ENCODE measurements at places on chromosomes 2 and 18.

DNA sequence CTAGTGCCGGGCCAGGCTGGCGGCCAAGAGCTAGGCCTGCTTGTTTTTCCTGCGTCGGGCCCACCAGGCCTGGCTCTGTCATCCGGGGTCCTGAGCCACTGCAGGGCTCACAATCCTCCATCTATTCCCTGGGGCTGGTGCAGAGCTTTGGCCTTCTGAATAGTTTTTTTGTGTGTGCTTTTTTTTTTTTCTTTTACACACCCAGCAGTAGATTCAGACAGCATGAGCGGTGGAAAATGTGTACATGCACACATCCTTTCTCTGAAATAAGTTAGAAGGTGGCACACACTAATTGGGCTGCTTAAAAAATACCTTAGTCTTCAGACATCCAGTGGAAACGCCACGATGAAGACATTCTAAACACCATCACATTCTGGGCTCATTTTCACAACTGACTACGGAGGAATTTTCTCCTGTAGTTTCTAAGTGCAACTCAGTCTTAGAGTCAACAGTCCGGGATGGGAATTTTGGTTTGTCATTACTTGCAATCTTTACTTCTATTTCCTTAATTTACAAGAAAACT lies 6.1 kb downstream of the ZFP36L2 start:
- no peak for DNase-seq

DNA sequence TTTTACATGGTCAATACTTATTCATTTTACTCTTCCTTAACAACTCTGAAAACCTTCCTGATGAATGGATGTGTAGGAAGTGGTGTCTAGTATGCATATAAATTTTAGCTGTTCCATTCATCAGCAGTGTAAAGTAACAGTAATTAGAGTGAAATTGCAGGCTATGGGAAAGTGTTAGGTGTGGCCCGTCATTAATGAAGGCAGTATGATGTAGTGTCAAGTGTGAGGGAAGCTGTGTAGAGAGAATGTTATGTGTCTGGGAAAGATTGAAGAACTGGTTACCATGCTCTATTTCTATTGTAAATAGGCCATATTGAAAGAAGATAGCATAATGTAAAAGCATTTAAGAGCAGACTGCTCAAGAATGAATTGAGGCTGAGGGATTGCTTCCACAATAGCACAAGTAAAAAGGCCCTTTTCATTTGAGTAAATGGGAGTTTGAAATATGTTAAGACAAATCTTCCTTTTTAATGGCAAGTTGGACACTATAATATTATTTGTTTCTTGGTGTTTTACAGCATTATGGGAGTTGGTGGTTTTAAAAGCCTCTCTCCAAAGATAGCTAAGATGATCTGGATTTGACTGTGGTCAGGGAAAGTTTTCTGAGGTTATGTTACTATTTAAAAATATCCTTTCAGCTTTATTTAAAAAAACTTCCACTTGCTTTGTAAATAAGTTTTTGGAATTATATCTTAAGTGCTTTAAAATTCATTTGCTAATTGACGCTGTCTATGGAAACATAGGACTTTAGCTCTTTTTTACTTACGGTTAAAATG lies 401.0 kb upstream of the ZEB2 start:
- no peak for DNase-seq

DNA sequence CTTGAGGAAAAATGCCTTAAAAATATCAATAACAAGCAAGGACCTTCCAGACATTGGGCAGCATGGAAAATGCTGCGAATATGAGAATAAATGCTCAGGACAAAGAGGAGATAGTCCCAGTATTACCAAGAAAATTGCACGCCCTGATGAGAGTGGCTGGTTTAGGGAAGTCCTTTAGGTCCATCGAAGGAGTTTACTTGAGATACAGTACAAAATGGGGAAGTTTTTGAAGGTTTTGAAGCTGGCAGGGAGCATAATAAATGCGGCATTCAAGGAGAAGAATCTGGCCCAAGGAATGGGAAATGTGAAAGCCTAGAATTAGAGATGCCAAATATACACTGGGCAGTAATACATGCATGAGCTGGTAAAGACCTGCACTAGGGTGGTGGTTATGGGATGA lies 90.2 kb upstream of the SPATS2L start:
- no peak for DNase-seq

GRCh38 chr2:45439788-45440773 lies 171.0 kb downstream of the SRBD1 start:
- DNase-seq: no peak

DNA sequence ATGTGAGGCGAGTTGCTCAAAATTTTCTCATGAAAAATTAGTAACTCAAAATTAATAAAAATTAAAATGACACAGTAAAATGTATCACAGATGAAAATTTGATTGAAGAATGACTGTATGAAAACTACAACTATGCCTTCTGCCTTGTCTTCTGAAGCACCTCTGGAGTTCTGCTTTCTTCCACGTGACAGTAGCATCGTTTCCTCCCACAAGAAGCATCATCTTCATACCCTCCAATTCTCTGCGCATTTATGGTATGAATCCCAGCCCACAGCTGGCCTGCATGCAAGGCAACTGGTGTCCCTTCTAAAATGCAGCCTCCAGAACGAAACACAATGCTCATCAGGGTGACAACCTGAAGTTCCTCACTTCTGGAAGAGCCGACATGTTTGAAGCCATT lies 189.9 kb downstream of the MYO1B start:
- no peak for DNase-seq

DNA sequence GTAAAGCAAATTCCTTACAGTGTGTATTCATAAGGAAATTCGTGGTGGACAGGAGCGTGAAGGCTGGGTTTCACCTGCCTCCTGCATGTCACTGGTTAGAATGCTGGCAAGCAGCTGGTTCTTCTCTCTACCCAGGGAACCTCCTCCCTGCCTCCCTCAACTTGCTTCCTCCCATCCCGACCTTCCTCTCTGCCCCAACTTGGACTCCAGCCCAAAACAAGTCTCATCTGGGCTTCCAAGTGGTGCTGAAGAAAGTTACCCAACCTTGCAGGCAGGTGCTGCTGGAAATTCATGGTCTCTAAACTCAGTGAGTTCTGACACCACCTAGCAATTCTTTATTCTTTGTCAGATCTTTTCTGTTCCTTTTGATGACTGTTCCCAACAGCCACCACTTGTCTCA lies 184.5 kb downstream of the BCL2 start:
- no peak for DNase-seq

DNA sequence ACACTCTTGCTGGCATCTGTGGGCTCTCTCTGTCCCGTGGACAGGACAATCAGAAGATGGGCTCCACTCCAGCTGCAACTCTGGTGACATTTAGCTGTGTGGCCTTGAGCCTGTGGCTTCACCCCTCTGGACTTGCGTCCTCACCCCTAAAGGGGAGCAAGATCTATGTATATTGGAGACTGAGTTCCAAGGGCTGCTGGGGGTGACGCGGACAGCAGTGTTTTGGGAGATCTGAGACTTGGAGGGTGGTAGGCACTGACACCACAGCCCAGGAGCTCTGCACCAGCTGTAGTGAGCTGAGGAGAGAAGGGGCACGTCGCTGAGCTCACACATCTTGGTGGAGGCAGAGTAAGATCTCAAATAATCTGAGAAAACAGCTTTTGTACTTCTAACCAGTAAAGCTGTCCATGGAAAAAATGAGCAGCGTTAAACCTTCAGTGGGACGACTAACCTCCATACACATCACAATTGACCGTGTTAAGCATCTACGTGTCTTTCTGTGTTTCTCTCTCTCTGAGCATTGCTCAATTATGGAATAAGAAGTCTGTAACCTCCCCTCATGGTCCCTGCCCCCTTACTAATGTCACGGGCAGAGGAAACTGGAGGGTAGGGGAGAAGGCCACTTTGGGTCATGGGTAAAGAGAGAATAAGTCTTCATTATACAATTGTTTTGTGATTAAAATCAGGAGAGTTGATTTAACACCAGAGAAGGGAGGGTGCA lies 85.8 kb downstream of the SH3RF3 start:
- DNase-seq: no peak

DNA sequence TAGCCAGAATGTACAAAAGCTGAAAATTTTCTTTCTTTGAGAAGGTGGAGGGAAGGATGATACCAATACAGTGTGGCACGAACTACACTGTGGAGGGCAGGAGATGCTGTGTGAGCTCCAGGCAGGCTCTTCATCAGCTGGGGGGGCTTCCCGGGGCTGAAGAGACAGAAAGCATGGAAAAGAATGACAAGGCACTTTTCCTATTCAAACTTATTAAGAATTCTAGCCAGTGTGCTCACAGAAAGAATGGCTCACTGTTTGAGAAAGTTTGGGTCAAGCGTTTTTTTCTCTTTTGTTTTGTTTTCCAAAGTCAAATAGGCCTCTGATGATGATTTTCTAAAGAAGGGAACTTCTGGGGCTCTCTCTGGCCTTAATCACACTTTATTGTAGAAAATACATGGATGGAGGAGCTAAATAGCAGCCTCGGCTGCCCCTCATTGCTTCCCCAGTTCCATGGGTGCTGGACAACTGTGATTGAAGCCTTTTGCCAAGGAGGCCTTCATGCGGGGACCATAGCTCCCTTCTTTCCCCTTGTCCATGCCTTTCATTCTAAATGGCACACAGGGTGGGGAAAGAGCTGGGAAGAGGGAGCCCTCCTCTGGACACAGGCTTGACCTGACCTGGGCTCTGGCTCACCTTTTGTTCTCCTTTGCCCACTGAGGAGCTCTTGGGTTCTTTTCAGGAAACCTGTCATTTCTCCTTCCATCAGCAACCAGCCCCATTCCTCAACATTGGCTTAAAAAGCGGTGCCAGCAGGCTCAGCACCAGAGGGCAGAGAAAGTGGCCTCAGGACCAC lies 130.6 kb downstream of the TDRD15 start:
- DNase-seq: no peak

- no peak for DNase-seq
Measured at GRCh38 chr2:30095402-30095801, 51.4 kb upstream of the YPEL5 start.

GRCh38 chr2:166539340-166540162 lies 45.5 kb upstream of the SCN7A start:
- peak; percentile 20 for DNase-seq

DNA sequence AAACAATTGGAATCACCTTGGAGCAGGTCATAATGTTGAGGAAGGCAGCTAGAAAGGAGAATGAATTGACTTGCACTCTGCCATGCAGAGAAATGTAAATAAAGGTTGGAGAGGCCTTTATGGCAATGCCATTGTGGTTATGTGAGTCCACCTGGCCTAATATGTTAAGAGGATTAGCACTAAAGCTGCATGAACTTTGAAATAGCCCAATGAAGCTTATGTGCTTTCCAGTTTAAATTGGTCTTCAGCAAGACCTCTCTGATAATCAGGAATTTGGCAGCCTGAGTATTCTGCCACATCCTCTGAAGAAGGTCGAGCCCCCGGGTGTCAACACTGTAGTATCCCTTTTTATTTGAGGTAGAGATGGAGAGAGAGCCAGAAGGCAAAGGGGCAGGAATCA lies 464.9 kb downstream of the CDH2 start:
- no peak for DNase-seq

DNA sequence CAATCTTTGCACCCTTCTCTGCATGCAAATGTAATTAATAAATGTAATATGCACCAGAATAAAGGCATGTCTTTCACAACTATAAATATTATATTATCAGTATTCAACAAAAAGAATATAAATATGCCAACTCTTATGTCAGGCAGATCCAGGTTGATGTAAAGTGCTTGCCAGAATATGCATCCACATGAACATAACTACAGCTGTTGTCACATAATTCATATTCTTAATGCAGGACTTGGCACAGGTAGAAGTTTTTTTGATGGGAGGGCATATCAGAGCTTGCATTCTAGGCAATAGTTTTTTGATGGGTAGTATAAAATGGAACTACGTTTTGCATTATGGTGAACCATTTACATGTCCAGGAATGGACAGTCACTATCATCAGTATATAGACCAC lies 544.3 kb downstream of the ZNF804A start:
- DNase-seq: no peak

DNA sequence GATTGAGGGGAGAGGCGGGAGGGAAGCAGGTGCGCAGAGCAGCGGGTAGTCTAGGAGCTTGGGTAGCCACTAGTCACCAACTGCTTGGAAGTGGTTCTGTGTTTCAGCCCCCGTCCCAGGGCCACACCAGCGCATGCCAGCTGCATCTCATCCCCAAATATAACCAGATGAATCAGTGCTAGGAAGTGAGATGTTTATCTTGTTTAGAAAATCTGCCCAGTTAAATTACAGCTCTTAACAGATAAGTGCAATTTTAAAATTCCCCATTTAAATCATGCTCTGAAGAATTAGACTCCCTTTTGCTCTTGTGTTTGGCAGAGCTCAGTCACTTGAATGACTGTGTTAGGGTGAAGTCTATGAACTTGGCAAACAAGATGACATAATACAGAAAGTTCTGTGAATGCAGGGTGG lies 193.8 kb downstream of the SEPTIN10 start:
- no peak for DNase-seq

DNA sequence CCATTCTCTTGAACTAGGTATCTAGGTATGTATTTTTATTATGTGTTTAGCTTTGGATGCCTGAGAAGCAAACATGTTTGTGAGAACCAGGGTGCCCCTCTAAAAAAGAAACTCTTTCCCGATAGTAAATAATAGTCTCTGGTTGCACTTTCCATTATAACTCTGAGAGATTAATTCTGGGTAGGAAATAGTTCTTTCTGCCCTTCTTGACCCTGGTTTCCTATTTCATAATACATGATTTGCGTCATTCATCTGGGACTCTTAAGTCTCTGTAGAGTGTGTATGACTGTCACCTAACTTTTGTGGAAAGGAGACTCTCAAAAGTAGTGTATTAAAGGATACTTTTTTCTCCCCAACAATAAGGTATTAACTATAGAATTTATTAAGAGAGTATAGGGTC lies 31.5 kb downstream of the ACSL3 start:
- DNase-seq: no peak

All from germinal center (tissue), 1 donor.